ENCODE measurements at places on chromosomes 3 and 15.

- DNase-seq, result no peak
These were observed 29.3 kb downstream of the PDIA5 start for GRCh38 chr3:123096126-123096525.

- no peak for DNase-seq
These were observed 6.5 kb upstream of the P3H2 start for GRCh38 chr3:190127195-190127594.

DNA sequence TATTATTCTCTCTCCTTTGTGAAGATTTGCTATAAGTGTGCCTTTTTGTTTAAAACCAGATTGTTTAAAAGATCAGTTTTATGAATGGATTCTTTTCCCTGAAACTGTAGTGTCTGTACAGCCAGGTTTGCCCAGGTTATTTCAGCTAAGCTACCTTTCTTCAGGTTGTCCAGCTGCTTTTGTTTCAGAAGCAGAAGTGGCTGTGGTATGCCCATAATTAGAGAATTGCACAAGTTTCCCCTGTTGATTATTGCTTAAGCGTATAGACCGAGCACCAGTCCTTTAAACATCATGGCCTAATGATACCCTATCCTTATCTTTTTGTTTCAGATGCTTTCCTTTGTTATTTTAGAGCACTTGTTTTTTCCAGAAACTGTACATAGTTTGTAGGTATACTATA, 10.2 kb downstream of the ASB7 start:
- DNase-seq, result no peak

DNA sequence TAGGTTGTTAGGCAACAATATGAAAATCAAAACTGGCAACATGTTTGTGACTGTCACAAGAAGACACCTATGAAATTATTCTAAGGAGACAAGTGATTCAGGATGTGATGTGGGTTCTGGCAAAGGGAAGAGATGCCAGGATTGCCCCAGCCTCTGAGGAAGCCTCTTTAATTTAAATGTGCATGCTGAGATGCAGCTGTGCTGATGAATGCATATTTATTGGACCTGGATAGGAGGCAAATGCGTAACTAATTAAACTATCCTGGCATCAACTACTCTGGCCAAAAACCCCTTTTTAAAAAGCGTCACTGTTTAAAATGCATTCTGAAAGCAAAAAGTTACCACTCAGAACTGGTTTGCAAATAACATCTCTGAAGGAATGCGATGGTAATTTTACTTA, 176.5 kb upstream of the DPH6 start:
- no peak for DNase-seq

DNA sequence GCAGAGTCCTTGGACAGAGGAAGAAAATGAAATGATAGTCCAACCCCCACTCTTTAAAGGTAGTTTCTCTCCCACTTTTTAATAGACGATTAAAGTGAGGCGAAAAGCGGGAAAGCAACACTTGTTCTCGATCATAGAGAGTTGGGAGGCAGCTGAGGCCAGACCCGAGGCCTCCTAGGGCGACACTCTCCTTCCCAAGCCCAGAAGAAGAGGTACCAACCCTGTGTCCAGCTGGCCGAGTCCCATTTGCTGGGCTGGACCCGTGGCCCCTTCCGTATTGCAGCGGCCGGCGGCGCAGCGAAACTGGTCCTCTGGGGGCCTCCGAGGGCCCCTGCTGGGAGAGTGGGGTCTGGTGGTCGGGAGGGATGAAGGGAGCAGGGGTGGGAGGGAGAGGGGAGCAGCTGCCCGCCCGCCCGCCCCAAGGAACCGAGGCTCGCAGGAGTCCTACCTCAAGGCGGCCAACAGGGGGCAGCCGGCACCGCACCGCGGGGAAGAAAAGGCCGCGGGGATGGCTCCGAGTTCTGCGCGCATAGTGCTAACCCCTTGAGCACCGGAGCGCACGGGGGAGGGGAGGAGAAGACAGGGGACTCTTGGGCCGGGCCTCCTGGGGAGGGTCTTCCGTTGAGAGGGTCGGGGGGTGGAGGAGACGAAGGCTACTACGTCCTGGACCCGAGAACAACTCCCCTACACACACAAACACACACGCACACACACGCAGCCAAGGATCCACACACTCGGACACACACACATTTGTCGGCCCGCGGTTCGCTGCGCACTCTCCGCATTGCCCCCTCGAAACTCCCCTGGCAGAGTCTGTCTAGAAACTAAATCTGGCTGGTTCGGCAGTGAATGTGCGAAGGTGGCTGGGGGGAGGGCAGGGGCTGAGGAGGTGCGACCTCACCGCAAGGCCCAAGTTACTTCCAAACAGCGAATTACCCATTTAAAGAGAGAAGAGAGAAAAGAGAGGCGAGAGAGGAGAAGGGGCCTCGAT, 2.0 kb downstream of the WNT5A start:
- peak; percentile 31 for DNase-seq

- no peak for DNase-seq
These were observed 2.4 kb upstream of the LARP6 start for GRCh38 chr15:70856177-70856883.

DNA sequence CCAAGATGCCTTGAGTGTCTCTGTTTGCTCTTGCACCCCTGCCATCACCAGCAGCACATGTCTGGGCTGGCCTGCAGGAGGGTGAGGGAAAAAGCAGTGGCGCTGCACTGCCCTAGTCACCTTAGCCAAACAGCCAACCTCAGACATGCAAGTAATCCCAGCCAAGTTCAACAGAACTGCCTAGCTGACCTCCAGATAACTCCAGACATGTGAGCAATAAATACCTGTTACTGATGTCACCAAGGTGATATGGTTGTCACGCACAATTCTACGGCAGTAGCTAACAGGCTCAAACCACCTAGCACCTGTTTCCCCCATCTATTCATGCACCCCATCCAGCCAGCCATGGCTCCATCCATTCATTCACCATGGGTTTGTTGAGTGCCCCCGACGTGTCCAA, 99.9 kb downstream of the SRGAP3 start:
- DNase-seq, result no peak

DNA sequence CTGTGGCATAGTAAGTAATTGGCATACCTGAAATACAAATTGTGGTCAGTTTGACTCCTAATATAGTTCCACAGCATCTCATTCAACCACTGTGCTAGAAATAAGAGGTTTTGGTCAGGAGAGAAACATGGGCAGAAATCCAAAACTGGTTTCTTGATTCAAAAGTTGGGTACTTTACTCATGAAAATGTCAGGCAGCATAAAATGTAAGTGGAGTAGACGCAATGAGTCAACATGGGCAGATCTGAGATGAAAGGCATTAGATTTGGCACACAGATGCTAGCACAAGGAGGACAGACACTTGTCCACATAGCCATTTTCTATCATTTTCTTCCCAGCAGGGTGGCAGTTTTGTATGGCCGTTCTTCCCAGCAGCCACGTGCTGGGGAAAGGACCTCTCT, 255.8 kb upstream of the CDIN1 start:
- no peak for DNase-seq

- DNase-seq, result no peak
These were observed 155.3 kb downstream of the NR1I2 start for GRCh38 chr3:119937229-119937628.

GRCh38 chr3:3587647-3587972, 211.6 kb upstream of the LRRN1 start:
- DNase-seq, result no peak

DNA sequence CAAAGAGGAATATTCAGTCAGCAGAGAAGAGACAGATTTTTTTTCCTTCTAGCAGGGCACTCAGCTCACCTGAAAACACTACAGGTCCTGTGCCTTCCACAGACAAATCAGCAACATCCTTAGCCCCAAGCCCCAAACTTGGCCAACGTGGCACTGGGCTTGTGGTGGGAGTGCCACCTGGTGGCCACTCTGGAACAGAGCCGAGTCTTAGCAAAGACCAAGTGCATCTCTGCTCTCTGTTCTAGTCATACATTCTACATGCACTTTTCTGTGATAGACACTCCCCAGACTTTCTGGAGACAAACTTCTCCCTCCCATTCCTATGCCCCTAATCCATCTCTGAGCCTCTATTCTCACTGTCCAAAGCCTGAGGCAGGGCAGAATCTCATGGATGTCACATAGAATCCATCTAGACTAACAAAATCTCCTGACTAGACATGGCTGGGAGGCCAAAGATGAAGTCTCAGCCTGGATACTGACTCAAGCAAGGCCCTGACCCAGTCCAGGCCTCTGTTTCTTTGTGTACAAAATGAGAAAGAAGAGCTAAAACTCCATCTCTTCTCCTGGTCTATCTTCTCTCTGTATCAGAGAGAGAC, 5.1 kb upstream of the SEMA7A start:
- DNase-seq, result peak; percentile 47

DNA sequence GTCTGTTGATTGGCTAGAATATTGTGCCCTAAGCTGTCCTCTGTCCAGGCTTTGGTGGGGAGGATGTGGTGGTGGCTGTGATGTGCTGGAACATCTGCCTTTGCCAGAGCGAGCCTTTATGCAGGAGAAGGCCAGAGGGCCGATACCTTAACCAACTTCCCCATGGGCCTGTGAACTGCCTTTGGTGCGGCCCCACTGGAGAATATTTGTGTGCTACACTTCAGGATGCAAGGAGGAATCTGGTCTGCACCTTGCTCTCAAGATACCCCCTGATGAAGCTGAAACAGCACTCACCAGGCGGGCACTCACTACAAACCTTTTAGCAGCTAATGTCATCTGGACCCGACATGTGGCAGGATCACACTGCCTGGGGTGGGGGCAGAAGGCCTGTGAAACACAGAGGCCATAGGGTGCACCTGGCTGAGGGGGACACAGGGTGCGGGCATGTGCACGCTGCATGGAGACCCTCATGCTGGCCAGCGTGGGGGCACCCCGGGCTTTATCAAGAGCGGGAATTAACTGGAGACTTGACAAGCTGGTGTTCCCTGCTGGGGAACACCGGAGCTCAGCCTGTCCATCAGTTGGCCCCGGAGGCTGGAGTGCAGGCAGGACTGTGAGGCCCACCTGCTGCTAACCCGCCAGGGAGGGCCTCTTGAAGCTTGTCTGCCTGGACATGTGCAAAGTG, 16.4 kb downstream of the PRR23E start:
- no peak for DNase-seq

GRCh38 chr3:79255702-79256101, 512.1 kb downstream of the ROBO1 start:
- no peak for DNase-seq

- DNase-seq, result no peak
These were observed 129.4 kb downstream of the UACA start for GRCh38 chr15:70633991-70634390.

DNA sequence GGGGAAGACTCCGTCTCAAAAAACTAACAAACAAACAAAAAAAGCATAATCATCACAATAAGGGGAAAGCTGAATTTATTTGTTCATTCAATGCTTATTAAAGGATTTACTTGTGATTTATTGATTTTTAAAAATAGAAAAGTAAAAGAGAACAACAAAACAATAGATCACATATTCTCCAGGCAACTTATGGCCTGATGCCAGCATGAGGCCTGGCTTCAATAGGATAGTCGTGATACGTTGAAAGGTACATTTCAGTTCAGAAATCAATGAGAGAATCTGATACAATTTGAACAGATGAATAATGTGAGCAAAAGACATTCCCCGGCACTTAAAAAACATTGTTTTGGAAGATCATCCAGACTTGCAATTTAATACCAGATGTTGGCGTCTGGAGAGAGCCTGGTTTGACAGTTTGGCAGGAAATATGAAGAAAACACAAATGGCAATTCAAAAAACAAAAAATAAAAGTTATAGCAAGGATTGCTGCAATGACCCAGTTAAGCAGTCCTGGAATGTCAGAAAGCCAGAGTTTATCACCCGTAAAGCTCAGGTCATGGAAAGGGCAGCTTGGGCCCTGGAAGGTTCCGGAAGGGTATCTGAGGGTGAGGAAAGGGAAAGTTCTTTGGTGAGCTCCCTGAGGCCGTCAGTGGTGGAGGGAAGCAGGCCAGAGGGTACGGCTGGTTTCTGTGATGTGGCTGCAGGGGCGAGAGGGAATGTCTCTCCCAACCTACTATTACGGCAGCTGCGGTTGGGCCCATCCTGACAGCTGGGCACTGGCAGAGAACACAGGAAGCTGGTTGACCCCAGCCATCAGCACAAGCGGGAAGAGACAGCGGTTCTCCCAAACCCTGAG, 230.2 kb upstream of the HES1 start:
- no peak for DNase-seq

DNA sequence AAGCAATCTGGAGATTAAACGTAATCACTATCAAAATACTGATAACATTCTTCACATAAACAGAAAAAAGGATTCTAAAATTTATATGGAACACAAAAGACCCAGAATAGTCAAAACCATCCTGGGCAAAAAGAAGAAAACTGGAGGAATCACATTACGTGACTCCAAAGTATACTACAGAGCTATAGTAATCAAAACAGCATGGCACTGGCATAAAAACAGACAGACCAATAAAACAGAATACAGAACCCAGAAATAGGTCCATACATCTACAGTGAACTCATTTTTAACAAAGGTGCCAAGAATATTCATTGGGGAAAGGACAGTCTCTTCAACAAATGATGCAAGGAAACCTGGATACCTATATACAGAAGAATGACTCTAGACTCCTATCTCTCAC, 621.9 kb upstream of the CCDC54 start:
- no peak for DNase-seq

GRCh38 chr3:54822206-54822605, 105.7 kb downstream of the LRTM1 start:
- DNase-seq, result no peak

DNA sequence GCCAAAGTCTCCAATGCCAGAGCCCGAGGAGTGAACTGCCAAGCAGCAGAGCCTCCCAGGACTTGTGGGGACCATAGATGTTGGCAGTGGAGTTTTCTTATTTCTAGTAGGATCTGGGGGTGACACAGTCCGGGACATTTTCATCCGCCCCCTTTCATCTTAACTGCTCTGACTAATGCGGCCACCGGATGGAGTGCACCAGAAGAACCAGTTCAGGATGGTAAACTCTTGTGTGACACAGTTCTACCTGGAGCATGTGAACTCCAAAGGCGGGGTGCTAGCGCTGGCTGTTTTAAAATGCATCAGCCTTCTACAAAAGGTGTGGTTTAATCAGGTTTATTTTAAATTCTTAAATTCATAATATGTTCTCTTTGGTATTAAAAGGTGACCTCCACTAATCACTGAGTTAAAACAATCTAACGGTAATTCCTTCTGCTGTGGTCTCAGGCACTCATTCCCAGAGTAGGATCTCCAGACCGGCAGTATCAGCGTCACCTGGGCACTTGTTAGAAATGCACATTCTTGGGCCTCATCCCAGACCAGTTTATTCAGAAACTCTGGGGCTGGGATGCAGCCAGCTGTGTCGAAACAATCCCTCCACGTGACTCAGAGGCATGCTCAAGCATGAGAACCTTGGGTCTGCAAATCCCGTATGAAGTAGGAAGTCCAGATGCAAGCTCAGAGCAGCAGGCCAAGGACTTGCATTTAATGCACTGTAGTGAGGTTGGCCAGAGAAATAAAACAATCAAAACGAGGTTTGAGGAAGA, 105.5 kb downstream of the GABRB3 start:
- no peak for DNase-seq
